ENCODE measurements at places on chromosomes 3 and 15. TPM values are rescaled to one million over a fixed set of nuclear protein-coding genes. Genes with fewer than 3 reads are reported as not detected.

The IGSF10 gene
- total RNA-seq: 7.2 TPM

The SCN5A gene
- 0.97 TPM for total RNA-seq

The EDC3 gene
- total RNA-seq: 27.9 TPM

The ZNF860 gene
- total RNA-seq: 2.3 TPM

The PIGB gene
- total RNA-seq: 17.6 TPM

GRCh38 chr15:62900071-62900802 lies 142.3 kb upstream of the TPM1 start:
- no peak for DNase-seq

DNA sequence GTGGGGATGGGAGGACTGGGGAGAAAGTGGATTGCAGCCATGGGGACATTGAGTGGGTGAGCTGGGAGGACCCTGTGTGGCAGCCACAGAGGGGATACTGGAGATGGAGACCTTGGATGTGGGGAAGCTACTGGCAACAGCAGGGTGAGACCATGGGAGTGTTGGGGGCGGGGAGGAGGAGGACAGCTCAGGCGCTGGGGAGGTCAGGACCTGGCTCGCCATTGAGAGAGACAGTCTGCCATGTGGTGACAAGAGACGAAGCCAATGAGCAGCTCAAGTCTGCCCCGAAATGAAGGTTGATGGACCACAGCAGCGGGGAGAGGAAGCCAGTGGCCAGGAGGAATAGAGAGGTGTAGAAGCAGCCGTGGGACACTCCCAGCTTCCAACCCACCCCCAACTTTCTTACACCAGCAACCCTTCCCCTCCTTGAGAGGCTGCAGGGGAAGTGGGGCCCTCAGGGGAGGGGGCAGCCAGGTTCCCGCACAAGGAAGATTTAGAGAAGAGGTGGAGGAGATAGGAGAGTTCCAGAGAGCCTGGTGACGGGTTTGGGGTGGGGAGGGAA lies 118.1 kb downstream of the ASB7 start:
- no peak for DNase-seq

- no peak for DNase-seq
Observed at GRCh38 chr15:99707473-99708270, 25.6 kb downstream of the LYSMD4 start.

DNA sequence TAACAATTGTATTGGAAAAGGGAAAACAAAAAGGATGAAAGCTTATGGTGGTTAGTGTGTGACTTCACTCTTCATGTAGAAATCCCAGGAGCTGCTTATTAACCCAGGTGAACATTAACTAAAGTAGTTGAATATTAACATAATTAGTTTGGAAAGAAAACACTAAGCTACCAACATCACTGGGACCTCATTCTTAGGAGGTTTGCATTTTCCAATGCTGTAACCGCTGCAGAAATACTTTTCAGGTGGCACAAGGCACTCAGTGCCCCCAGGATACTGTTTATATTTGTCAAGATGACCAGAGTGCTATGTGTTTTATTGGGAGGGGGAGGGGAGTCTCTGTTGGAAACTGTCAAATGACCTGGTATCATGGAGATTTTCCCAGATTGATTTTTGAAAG lies 25.9 kb upstream of the VILL start:
- DNase-seq: no peak

DNA sequence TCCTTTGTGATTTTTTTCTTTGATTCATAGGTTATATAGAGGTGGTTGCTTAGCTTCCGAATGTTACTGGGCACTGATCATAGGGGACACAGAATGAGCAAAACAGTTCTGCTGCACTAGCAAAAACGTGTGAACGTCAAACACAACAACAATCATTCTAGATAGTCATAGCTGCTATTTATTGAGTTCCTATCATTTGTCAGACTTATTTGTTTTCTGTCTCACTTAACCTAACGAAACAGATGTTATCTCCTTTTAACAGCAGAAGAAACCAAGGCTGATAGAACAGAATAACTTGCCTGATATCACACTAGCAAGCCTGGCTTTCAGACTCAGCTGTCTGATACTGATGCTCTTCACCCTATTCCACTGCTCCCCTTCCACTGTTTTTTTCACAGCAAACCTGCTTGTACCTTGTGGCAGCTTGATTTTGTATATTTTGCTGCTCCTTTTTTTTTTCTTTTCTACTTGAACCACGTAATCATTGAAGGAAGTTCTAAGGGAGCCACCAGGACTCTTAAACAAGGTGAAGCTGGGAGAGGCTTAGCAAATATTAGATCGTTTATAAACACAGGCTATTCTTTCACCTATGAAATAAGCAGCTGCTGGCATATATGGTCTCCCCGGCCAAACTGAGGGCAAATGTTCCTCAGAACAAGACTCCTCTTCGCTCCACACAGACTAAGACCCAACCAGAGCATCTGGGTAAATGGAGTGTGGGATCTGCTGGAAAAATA lies 78.8 kb downstream of the MCF2L2 start:
- no peak for DNase-seq

GRCh38 chr3:132231633-132232032 lies 85.6 kb upstream of the ACP3 start:
- DNase-seq: no peak

DNA sequence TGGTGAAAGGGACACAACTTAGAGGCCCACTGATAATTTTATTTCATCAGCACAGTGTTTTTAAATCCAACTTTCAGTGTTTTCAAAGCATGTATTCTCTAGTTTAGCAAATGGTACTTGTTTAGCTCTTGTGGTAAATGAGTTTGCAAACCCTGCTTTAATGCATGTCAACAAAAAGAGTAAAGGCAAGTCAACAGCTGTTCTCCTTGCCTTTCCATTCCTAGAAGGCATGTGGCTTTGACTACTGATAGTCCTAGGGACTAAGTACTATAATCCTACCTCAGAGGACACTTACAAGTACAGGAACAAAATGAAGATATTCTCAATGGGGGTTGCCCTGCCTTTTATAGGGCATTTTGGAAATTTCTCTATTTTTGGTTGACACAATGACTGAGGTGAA lies 13.1 kb downstream of the NPTN start:
- DNase-seq: no peak

DNA sequence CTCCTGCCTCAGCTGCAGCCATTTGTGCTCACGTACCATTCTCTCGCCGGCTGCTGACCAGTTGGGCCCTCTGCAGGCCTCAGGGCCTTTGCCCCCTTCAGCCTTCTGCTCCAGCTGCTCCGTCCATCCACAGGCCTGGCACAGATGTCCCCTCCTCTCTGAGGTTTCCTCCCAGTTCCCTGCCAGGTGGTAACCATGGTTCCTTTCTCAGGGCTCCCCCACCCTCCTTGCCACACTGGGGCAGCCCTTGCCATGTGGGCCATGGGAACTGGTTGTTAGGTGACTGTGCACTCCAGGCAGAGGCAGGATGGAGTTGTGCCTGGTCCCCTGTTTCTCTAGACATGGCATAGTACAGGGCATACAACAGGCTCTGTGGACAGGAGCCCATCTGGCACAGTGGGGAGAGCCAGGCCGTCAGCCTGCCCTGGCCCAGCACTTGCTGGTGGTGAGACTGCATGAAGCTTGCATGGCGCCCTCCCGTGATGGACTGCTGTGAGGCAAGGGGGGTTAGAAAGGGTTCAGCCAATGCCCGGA lies 148.9 kb downstream of the DNAJB8 start:
- DNase-seq: peak; percentile 51

GRCh38 chr3:58200846-58201355 lies 9.9 kb downstream of the DNASE1L3 start:
- DNase-seq: no peak

- DNase-seq: no peak
Observed at GRCh38 chr15:73375755-73376305, 7.1 kb upstream of the HCN4 start.

DNA sequence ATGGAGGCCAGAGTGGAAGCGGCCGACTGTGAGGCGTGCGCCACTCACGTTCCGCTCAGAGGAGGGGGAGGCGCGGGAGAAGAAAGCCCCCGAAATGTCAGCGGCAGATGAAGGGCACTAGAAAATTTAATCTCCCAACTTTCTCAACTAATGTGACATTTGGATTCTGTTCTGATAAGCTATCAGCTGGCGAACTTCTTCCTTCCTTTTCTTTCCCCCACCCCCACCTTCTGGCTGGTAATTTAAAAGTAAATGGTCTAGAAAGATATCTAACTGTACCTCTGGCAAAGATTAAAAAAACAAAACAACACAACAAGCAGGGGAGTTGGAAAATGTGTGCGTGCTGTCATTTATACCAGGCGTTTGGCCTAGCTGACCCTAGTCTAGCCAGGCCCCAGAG lies 26.4 kb upstream of the TMEM115 start:
- DNase-seq: no peak

- no peak for DNase-seq
Observed at GRCh38 chr15:29921130-29921601, 98.9 kb upstream of the TJP1 start.

DNA sequence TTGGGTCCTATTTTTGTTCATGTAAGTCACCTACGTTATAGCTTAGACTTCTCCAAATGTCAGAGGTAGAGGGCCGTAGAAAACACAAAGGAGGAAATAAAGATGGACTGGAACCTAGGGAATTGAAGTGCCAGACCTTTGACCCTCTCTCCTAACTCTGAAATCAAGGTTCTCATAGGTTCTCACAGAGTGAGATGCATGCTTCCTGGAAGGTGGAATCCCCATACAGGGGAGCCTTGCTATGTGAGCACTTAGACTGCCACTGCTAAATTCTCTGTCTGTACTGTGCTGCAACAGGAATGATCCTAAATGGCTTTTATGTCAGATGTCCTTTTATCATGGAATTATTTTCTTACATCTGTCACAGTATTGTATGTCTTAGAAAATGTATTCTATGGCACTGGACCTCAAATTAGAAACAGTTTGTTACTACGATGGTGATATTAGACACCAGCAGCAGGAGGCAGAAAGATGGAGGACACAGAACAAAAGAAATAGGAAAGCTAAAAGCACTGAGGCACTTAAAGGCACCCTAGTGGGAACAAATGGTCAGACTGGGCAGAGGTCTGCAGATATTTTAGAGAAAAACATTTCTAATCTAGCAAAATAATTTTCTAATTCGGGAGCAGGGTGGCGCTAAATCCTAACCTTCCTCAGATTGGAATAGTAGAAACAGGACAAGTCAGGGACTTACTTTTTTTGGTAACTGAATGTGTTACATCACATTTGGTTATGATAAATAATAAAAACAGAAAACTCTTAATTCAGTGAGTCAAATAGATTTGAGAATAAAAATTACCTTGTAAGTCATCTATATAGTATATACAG lies 60.2 kb upstream of the CDAN1 start:
- no peak for DNase-seq

DNA sequence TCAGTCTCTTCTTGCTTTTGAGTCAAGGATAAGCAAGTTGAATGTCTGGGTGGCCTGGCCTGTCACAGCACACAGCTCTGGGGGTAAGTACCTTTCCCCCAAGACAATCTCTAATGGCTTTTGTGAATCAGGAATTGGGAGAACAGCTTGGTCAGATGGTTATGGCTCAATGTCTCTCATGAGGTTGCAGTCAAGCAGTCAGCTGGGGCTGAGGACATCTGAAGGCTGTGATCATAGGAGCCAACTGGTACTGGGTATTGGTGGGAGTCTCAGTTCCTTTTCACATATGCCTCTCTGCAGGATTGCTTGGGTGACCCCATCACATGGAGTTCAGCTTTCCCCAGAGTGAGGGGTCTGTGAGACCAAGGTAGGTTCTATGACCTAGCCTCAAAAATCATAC lies 33.0 kb upstream of the TMEM158 start:
- DNase-seq: no peak

DNA sequence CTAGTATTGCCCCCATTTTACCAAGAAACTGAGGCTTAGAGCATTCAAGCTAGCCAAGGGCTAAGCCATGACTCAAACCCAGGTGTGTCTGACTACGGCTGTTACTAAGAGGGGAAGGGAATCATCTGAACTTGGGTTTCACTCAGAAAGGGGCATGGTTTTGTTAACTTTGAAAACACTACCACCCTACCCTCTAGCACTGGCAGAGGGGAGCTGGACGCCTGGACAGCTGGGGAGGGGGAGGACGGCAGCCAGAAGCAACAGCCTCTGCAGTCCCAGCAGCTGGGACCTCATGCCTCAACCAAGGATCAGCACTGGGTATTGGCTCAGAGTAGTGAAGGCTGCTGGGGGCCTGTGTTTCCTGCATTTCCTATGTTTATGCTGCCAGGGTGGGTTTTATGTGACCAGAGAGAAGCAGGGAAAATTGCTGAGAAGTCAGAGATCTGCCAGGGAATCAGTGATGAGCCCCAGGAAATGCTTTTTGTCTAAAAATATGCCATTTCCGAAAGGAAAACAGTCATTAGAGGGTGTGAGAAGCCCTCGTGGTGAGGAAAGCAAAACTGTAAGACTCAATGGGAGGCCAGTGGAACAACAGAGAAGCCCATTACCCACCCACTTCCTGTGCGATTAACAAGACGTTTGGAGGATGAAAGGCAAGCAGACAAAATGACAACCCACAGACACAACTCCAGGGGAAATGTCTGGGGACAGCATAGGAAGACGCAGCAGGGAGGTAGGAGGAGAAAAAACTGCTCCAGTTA lies 41.2 kb downstream of the LIPC start:
- DNase-seq: no peak

DNA sequence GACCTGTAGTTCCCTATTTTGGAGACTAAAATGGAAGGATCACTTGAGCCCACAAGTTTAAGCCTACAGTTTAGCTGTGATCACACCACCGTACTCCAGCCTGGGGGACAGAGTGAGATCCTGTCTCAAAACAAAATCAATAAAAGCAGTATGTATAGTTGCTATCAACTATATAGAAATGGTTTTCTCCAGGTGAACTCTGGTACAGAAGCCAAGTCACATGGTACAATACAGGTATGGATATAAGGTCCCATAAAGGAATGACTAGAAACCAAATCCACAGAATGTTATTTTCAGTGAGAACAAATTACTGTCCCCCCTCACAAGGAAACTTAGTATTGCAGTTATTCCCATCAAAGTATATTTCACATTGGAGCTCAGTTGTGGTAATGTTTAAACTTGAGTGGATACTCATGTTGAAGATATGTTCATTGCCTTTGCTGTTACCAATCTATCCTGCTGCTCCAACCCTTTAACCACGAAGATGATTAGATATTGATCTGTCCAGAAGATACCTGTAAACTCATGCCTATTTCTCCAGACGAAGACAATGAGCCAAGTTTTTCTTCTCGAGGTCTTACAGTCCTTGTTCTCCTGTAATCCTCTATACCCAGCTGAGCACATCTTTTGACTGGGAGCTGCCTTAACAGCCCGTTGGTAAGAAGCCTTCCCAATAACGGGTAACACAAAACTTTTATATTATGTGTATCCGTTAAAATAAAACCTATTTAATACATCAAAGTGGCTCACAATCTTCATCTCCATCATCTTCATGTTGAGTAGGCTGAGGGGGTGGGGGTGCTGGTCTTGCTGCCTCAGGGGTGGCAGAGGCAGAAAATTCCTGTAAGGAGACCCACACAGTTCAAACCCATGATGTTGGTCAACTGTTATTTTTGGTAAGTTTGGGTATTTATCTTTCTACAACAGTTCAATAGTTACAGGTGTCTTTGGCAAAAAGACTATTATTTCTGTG lies 24.6 kb downstream of the TRA2B start:
- DNase-seq: no peak

GRCh38 chr15:50128266-50128665 lies 9.2 kb upstream of the ATP8B4 start:
- DNase-seq: peak; percentile 76

GRCh38 chr3:83513051-83513450 lies 1445.7 kb upstream of the CADM2 start:
- DNase-seq: no peak

Data from left lung (tissue), 14 donors.